Thoracic aorta (tissue), 2 donors: ENCODE measurements at places on chromosomes 1 and 21.

- DNase-seq = no peak
These were observed 13.9 kb downstream of the DLGAP3 start for GRCh38 chr1:34915521-34915920.

DNA sequence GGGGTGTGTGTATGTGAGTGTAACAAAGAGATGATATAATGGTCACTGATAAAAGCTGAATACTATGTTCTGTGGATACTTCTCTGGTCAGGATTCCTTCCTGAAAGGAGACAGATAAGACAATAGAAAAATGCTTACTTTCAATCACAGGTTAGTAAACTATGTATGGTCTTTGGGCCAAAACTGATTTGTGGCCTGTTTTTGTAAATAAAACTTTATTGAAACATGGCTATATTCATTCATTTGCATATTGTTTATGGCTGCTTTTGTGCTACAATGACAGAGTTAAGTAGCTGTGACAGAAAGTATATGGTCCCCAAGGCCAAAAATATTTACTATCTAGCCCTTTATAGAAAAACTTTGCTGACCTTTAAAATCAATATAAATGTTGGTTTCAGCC, 82.2 kb upstream of the DMRTA2 start:
- DNase-seq = no peak

DNA sequence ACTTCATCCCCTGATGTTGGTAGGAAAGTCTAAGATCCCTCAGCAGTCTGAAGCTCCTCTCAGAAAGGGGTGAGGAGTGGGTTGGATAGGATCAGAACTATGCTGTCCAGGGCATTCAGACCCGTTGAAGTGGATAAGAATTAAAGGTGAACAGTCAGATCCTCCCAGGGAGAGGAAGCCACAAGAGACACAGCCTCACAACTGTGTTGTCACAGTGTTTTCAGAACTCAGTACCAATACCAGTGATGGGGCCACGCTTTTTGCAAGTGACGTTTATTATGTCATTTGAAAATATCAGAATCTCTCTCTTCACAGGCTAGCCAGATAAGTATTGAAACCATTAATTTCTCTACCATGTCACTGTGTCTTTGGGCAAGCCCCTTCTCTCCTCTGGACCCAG, 15.4 kb upstream of the EPS15 start:
- DNase-seq = no peak

GRCh38 chr1:217747156-217747769, 116.1 kb downstream of the SPATA17 start:
- DNase-seq = no peak

DNA sequence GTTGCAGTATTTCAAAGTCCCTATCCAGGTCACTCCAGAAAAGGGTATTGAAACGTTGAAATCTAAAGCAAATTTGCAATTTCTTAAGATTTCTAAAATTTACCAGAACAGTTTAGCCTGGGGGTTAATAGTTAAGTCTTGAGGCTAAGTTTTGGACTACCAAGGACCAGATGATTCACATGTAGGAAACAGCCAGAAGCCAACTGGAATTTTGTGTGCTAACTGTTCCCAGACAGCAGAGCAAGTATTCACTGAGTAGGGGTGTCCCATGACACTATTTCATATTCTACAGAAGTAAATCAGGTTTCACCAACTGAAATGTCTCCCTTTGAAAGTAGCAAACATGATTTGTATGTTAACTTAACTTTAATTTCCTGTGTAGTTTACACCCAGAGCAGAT, 11.5 kb upstream of the C1orf105 start:
- no peak for DNase-seq

GRCh38 chr1:183477986-183478781, 5.9 kb downstream of the SMG7 start:
- no peak for DNase-seq

DNA sequence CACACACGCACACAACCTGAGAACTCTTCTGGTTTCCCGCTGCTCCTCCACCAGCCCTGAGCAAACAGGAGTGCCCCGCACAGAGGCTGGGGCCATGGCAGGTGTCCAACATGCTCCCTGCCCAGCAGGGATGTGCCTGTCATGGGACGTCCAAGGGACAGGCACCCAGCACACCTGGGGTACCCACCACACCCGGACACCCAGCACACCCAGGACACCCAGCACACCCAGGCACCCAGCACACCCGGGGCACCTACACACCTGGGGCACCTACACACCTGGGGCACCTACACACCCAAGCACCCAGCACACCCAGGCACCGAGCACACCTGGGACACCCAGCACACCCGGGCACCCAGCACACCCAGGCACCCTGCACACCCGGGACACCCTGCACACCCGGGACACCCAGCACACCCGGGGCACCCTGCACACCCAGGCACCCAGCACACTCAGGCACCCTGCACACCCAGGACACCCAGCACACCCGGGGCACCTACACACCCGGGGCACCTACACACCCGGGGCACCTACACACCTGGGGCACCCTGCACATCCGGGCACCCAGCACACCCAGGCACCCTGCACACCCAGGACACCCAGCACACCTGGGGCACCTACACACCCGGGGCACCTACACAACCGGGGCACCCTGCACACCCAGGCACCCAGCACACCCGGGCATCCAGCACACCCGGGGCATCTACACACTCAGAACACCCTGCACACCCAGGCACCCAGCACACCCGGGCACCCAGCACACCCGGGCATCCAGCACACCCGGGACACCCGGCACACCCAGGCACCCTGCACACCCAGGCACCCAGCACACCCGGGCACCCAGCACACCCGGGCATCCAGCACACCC, 37.9 kb downstream of the UBE2G2 start:
- no peak for DNase-seq

DNA sequence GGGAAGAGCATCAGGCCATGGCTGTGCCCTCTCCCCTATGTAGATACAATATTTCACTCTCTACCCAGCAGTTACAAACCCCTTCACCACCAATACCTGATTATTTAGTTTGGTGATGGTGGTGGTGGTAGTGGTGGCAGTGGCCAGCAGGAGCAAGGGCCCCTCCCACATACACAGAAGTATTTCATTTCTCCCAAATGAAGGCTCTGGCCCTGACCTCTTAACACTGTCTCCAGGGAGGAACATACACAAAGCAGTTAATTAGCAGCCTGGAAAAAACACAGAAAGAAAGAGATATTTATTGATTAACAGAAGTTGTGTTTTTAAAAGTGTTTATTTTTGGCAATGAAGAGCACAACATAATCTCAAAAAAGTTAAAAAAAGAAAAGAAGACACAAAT, 212.7 kb upstream of the SAMSN1 start:
- DNase-seq = no peak

- DNase-seq = no peak
These were observed 14.1 kb downstream of the AZIN2 start for GRCh38 chr1:33094971-33095604.

GRCh38 chr1:189696297-189696696, 781.4 kb downstream of the BRINP3 start:
- no peak for DNase-seq

GRCh38 chr1:160167580-160167979, 16.2 kb downstream of the ATP1A4 start:
- DNase-seq = no peak

DNA sequence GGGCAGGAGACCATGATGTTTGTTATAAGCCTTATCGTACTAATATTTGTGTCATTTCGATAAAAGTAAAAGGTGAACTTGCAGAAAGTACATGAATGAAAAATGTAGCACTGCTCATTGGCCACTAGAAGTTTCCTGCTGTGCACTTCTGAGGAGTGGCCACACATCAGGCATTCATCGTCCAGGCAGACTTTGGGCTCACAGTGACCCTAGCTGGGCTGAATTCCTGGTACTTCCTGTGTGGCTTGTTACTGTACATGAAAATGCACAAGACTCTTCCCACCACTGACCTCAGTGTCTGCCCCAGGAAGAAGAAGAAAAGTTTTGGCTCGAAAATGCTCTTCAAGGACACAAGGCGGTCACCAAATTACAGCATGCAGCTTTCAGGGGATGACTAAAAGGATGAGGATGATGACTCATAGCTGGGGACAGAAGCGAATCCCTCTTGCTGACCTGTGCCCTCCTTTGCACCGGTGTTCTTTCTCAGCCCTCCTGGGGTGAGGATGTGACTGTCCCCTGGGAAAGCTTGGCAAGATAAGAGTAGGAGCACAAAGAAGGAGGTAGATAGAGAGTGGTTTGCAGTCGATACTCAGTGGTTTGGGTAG, 252.4 kb upstream of the KAZN start:
- no peak for DNase-seq

- DNase-seq = no peak
These were observed 157.2 kb upstream of the TMEM51 start for GRCh38 chr1:14996133-14997050.

DNA sequence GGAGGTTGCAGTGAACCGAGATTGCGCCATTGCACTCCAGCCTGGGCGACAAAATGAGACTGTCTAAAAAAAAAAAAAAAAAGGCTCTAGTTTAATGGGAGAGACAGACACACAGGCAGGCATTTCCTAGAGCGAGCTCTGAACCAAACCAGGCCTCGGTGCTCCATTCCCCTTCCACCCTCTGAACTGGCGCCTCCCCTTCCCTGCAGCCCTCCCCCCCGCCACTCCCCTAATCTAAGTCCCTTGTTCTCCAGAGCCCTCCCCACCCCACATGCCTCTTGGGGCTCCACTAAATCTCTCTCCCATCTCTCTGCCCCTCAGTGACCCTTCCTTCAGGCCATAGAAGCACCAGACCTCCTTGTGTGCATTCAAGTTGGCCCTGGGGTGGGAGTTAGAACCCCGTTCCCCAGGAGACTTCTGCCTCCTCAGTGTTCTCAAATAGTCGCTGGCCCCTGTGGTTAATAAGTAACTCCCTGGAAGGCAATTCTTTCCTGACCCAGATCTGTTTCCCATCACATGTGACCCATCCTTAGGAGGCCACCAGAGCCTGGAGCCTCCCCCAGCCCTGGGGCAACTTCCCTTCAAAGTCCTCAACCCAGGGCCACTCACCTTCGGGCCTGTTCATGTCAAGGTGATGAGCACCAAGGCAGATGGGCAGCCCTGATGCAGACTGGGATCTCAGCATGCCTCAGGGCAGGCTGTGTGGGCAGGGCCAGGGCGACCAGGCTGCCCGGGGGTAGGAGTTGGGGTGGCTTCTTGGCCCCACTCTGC, 42.6 kb upstream of the EPB41 start:
- DNase-seq = no peak

DNA sequence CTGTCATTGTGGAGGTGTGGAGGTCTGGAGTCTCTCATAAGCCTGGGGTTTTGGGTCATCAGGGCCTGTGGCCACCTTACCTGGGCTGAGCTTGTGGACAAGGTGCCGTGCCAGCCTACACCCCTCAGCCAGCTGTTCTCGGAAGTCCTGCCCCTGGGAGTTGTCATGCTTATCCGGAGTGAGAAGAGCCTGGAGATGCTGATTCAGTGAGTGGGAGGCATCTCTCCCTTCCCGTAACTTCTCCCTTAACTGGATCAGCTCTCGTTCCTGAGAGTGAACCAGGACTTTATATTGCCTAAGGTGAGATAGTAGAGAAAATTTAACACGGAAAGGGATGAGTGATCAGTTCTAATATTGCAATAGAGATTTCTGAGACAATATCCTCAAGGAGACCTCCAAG, 30.0 kb upstream of the REG4 start:
- no peak for DNase-seq

GRCh38 chr1:41122851-41123518, 101.5 kb upstream of the SLFNL1 start:
- no peak for DNase-seq

- DNase-seq = no peak
These were observed 62.5 kb downstream of the IL23R start for GRCh38 chr1:67228791-67229190.

- no peak for DNase-seq
These were observed 56.4 kb upstream of the RUNX3 start for GRCh38 chr1:24986372-24986965.

DNA sequence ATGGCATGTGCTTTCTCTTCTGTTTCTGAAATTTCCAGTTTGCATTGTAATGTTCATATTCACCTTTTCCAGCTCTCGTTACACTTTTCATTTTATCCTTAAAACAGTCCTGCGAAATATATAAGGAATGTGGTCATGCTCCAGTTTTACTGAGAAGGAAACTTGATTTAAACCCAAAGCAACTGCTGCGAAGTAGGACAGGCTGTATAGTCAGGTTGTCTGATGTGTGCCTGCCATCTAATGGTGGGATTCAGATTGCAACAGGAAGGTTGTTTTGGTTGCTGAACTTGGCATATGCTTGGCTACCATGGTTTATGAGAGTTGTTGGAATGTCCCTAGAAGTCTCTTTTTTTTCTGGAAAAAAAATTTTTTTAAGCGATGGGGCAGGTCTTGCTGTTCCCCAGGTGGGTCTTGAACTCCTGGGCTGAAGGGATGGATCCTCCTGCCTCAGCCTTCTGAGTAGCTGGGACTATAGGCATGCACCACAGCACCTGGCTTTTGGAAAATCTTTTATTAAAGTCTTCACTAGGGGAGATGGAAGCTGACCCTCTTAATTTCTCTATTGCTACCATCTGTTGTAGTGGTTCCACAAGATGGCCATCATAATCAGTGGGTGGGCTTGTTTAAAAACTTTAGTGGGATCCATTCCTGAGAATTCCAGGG, 86.9 kb downstream of the UCK2 start:
- no peak for DNase-seq

- peak; percentile 73 for DNase-seq
These were observed 64.3 kb downstream of the OPTC start for GRCh38 chr1:203558064-203558760.

- no peak for DNase-seq
These were observed 95.7 kb upstream of the VANGL1 start for GRCh38 chr1:115545791-115546733.

GRCh38 chr1:42932442-42932941, 26.2 kb downstream of the SLC2A1 start:
- DNase-seq = no peak

- DNase-seq = no peak
These were observed 43.4 kb downstream of the RALGPS2 start for GRCh38 chr1:178768423-178768822.
